Glutamatergic neuron (in vitro differentiated cells): ENCODE measurements at places on chromosomes 6 and 20.

DNA sequence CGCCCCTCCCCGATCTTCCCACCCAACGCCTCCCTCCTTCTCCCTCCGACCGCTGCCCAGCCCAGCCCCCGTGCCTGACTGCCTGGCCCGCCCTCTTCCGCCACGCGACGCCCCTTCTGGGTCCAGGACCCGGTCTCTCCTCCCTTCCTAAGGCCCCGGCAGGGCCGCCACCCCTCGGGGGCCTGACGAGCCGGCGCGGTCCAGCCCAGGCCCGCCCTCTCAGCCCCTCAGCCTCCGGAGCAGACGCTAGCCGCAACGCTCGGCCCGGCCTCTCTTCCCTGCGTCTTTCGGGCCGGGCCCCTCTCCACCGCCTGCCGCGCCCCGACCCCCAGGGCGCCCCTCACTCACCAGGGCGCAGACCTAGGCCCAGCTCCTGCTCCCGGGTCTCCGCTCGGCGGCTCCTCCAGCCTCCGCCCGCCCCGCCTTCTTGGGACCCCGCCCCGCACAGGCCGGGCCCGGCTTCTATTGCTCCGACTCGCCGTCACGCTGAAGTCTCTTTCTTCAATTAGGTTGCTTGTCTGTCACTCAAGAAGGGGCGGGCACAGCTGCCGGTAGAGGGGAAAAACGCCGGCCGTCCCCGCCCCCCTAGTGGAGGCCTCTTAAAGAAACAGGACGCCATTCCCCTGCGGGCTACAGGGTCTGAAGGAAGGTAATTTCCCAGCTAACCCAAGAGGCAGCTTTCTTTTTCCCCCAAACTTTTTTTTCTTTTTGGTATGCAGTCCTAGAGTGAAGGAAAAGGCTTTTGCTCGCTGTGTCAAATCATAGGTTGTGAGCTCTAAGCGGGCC is at the start of gene ELMO2:
Gene ELMO2, minus strand, starts transcription at position 416 of the 786 bp plus-strand sequence. CDS start 12,133 bp downstream, outside the sequence.
- DNase-seq, result peak; percentile 97

DNA sequence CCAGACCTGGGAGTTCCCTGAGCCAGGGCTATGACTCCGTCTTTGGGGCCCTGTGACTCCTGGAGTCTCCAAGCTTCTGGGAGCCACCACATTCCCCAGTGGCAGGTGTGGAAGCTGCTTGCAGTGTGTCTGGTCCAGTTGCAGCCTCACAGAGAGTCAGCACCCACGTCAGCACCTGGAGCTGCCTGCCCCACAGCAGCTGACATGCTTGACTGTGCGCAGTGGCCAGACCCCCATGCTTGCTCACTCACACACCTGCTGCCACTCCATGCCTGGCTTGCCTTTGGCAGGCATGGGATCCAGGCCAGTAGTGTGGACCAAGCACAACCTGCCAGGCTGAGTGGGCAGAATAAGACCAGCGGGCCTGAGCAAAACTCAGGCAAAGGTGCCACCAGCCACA is 31.0 kb upstream of the ASIP start:
- no peak for DNase-seq

- DNase-seq, result no peak
Measured at GRCh38 chr6:80938131-80938530, 814.4 kb downstream of the TENT5A start.

GRCh38 chr6:9957215-9957759 is 457.6 kb downstream of the TFAP2A start:
- DNase-seq, result no peak

DNA sequence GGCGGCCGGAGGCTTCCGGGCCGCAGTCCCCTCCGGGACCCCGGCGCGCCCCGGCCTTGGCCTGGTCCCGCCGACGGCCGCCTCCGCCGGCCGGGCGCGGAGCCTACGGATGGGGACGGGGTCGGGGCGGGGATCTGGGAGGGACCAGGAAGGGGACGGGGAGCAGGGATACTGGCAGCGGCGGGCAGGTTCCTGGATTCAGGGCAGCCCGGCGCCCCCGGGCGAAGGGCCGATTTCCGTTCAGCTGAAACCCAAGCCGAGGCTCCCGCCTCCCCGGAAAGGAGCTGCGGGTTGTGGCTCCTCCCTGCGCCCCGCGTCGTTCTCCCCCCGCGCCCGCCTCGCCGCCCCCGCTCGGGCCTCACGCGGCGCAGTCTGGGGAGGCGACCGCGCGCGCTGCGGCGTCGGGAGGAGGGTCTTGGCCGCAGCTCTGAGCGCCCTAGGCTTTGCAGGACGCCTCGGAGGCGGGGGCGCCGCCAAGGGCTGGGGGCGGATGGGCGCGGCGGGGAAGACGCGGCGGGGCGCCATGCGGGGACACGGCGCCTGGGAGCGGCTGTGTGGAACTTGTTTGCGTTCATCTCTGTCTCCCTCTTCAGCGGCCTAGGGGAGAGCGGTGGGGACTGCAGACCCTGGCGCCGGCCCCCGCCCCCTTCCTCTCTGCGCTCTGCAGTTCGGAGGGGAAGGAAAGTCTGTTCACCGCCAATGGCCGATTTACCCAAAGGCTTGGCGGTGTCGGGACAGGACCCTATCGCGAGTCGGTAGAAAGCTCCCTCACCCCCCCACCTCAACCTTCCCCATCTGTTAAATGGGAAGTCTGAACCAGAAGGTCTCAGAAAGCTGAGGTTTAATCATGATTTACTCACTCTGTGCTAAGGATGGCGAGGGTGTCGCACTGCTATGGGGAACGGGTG is 22.7 kb upstream of the TMEM181 start:
- peak; percentile 82 for DNase-seq

DNA sequence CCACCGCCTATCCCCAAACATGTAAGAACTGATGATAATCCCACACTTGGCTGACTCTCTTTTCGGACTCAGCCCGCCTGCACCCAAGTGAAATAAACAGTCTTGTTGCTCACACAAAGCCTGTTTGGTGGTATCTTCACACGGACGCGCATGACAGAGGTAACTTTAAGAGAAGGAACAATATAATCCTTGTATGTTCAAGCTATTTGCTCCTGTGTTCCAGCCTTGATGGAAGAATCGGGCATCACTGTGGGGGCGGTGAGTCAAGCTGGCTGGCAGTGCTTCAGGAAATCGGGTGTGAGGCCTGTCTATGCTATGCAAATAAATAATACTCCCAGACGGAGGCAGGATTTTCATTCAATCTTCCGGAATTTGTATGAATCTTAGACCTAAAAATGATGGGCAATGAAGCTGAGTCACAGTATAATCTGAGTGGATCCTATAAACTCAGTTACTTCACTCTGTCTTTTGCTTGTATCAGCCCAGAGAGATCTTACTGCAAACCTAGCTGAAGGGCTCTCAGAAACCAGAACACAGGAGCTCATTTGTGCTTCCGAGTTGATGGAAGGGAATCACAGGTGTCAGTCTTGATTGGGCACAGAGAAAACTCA is 45.2 kb upstream of the NT5E start:
- DNase-seq, result no peak

DNA sequence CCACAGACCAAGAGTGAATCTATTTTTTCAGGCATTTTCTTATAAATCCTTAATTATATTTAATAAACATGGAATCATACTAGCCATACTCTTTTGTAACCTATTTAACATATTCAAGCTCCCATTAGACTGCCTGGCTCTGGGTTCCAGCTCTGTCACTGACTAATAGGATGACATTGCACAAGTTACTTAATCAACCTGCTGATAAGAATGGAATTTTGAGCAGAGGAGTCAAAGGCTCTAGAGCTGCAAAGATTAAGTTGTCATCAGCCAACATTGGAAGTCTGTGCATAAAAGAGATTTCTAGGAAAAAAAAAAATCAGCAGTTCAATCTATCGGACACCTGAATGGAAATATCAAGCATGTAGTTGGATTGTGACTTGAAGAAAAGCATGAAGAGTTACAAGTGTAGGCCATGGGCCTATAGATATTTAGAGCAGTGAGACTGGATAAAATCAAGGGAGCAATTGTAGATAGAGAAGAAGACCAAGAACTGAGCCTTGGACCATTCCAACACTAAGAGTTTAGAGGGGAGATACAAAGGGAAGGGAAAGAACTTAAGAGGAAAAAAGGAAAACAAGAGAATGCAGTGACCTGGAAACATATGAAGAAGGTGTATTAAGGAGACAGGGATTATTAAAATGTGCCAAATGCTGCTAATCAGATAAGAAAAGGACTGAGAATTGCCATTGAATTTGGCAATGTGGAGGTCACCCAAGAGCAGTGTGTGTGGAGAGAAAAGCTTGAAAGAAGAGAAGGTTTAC is 11.0 kb upstream of the HINT3 start:
- DNase-seq, result no peak

GRCh38 chr20:8020314-8021079 is 936 bp upstream of the TMX4 start:
- DNase-seq, result no peak

- DNase-seq, result no peak
Measured at GRCh38 chr20:38214256-38215193, 46.0 kb downstream of the KIAA1755 start.

GRCh38 chr20:17287503-17287902 is 60.7 kb downstream of the PCSK2 start:
- peak; percentile 22 for DNase-seq

DNA sequence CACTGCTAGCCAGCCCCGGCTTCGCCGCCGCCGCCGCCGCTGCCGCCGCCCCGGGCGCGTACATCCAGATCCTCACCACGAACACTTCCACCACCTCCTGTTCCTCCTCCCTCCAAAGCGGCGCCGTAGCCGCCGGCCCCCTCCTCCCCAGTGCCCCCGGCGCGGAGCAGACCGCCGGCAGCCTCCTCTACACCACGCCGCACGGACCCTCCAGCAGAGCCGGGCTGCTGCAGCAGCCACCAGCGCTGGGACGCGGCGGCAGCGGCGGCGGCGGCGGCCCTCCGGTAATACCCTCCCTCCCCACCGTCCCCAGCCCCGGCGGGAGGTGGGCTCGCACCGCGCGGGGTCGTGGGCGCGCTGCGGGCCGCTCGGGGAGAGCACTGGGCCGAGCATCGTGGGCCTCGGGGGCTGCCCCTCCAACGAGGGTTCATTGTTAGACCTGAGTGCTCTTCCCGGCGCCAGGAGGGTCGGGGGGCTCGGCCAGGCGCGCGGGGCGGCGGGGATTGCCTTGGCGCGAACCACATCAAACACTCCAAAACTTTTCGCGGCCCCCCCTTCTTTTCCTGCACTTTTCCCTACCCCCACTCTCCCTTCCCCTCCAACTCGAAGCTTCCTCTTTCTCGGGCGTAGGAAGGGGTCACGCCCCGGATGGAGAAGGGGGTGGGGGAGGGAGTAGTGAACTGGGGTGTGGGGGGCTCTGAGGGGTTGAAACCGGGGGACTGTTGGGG is 827 bp downstream of the E2F3 start:
- peak; percentile 72 for DNase-seq

DNA sequence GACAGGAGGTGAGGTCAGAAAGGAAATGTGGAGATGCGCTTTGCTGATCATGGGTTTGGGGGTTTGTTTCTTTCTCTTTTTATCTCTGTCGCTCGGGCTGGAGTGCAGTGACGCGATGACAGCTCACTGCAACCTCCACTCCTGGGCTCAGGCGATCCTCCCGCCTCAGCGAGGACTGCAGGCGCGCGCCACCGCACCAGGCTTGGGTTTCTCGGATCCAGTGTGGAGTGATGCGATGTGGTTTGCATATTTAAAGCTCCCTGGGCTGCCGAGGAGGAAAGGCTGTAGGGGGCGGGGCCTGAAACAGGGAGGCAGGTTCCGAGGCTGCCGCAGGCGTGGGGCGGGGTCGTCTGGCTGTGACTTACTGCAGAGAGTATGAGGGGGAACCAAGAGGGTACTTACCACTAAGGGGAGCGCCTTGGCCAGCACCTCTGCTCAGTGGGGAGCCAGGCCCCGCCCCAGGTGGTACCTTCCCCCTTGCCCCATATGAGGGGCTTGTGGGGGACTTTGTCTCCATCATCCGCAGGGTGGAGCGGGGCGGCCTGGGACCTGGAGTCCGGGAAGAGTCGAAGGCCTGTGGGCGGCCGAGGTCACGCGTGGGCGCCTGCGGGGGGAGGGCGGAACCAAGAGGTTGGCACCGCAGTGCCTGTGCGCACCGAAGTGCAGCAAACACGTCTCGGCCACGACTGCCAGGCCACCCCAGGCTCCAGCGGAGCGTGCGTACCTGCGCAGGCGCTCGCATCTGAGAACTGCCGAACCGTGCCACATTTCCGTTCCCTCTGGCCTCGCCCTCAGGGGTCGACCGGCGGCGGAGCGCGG is 12.7 kb upstream of the BAK1 start:
- peak; percentile 70 for DNase-seq

DNA sequence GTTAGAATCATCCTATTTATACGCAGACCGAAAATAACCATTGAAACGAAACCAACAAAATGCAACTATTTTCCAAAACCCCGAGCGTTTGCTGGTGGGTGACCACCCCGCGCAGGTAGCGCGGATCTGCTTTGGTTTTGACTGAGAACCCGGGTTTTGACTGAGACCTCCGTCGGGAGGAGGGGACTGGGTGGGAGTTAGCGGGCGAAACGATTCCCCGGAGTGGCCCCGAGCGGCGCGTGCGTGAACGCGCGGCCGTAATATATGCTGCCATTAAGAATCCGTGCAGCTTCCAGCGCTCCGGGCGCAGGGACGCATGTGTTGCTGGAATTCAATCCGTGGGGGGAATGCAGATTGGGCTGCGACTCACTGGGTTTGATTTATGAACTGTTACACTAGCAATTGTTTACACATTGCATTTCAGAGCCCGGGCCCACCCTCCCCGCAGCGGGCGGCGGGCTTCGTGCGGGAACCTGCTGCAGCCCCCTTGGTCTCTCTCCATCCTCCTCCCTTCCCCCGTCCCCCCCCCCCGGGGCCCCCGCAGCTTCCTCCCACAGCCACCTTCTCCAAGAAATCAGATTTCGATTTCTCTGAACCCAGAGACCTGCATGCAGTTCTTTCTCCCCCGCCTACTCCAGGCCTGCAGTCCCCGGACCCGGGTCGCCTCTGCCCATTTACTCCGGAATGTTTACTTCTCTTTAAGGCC is 9.9 kb downstream of the NRN1 start:
- peak; percentile 74 for DNase-seq

DNA sequence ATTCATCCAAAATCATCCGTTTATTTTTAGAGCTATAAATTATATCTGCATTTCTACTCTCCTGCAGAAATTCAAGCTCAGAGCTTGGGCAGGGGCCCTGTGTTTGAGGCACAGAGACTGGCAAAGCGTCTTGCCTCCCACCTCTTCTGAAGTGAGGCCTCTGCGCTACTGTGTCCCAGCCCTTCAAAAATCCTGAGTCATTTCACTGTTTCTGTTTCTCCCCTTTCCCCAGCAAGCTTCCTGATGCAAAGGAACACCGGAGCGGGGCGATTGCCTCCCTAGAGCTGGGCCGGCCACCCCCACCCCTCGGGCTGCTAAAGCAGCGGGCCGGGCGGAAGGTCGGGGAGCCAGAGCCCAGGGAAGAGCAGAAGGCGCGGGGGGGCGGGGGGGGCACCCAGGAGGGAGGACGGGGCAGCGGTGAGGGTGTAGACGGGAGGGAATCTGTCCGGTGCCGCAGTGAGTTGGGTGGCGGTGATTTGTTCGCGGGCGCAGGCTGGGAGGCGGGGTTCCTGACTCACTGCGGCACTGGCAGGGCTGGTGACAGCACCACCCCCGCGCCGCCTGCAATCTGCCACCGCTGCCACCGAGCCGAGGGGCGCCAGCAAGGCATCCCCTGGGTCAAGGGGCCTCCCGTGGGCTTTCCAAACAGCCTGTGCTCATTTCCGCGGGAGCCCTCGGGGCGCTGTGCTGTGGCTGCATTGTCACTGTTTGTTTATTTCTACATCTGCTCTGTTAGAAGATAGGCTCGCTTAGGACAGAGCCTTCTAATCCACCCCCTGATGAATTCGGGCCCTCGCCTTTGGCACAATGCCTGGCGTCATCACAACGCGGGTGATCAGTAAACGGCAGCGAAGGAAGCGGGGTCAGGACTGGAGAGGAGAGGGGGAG is 46.5 kb upstream of the SNAP25 start:
- peak; percentile 41 for DNase-seq
